Right lobe of liver (tissue), 6 donors: ENCODE measurements at places on chromosomes 5 and 9. TPM values are rescaled to one million over a fixed set of nuclear protein-coding genes. Genes with fewer than 3 reads are reported as not detected.

The ARSI gene
- total RNA-seq: 0.42 TPM

DNA sequence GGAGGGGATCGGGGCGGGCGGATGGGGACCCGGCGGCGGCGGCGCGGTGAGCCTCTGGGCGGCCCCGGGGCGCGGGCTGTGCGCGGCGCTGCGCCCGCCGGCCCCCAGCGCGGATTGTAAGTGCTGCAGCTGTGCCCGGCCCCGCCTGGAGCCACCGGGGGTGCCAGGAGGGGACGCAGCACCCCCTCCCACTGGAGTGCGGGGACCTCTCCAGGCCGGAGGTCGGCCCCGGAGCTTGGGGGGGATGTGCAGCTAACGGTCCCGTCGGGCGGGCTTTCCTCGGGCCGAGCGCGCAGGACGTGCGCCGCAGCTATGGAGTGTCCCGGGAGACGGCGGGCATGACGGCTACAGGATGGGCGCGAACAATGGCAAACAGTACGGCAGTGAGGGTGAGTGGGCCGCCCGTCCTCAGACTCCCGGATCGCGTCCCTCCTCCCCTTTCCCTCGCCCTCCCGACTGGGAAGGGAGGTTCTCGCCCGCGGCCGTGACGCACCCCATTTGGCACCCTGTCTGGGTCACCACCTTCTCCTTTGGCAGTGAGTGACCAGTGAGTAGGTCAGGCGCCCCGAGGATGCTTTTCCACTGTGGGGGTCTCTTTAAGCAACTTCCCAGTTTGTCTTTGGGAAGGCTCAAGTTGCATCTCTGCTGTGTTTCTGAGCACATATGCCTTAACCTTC is 483 bp downstream of the FBXL7 start:
- DNase-seq: peak; percentile 34

DNA sequence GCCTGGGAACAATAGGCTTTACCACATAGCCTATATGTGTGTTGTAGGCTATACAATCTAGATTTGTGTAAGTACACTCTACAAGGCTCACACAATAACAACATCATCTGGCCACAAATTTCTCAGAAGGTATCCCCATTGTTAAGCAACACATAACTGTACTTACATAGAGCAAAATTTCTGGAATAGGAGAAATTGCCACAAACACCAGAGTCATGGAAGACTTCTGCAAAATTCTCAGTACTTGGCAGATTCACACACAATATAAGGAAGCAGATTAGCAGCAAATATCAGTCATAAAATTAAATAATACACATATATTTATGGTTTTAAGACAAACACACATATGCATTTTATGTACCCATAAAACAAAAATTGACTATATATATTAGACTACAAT is 16.4 kb downstream of the GNAQ start:
- DNase-seq: no peak

GRCh38 chr5:59790376-59790775 is 103.2 kb downstream of the PDE4D start:
- DNase-seq: no peak

- DNase-seq: no peak
These were observed 8.3 kb downstream of the ATOX1 start for GRCh38 chr5:151750121-151750520.

- no peak for DNase-seq
These were observed 31.7 kb upstream of the IRX2 start for GRCh38 chr5:2783223-2783622.

The SEMA6A gene
- total RNA-seq: 7.3 TPM

The ABO gene
- total RNA-seq: 0.29 TPM

GRCh38 chr9:83920469-83920926 is 734 bp downstream of the KIF27 start:
- DNase-seq: peak; percentile 57

The HEMGN gene
- not detected for total RNA-seq

The CCNO gene
- not detected for total RNA-seq

DNA sequence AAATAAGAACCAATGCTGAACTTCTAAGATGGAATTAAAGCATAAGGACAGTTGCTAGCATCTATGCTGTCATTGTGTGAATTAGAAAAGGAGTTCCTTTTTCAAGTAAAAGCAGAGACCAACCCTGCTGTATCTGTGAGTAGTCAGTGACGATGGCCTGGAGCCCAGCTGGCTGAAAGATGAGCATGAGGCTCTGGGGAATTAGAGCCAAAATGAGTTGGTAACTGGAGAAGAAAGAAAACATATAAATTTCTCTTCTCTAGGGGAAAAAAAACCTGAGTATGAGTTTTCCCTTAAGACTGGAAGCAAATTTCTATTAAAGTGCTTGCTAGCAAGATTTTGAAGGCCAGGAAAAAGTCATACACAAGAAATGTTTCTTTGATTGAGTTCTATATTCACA is 1.6 kb upstream of the SPZ1 start:
- no peak for DNase-seq

DNA sequence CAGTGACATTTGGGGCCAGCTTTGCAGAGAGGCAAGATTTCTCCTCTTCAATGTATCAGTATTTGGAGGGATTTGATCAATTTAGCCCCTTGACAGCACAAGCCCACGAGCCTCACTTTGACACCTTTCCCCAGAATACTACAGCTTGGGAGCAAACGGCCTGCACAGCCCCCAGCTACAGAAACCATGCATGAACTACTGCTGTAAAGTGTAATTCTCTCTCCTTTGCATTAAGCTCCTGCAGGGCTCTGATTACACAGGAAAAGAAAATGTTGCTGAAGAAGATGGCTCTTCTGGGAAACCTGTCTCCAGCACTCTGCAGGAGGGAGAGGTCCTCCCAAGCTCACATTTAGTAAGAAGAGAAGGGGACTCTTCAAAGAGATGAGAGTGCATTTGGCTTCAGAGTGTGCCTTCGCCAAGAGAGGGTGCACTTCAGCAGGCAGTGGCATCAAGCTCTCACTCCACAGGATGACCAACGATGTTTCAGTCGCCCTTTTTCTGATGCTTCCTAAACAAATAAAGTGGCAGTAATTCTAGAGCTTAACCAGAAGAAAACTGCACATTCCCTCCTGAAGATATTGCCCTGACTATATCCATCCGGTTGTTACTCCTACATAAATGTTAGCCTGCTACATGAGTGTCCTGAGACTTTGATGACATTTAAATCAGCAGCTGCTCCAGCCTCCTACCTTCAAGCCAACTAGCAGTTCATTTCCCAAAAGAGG is 272.2 kb downstream of the AUH start:
- DNase-seq: no peak

DNA sequence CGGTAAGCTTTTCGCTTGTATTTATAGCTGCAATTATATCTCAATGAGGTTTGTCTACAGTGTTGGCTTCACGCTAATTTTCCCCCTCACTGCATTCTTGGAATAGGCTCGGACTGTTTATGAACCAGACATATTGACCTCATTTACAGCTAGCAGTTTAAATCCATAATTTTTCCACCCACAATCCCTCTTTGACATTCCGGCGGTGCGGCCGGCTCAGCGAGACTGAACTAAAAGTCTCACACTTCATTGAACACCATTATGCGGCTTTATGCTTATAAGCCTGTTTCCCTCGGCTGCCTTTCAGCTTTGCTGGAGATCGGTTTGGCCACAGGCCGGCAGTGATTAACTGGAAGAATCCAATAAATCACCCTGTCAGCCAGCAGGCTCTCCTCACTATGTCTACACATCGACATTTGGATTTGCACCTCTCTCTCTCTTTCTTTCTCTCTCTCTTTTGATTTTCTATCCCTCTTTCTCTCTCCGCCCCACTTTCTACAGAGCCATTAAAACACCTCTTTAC is 315.0 kb upstream of the TLE4 start:
- no peak for DNase-seq

The GBGT1 gene
- 1.6 TPM for total RNA-seq

- no peak for DNase-seq
These were observed 169.7 kb downstream of the DTWD2 start for GRCh38 chr5:118818604-118819003.

- no peak for DNase-seq
These were observed 5.0 kb downstream of the NUDT2 start for GRCh38 chr9:34334337-34334824.

DNA sequence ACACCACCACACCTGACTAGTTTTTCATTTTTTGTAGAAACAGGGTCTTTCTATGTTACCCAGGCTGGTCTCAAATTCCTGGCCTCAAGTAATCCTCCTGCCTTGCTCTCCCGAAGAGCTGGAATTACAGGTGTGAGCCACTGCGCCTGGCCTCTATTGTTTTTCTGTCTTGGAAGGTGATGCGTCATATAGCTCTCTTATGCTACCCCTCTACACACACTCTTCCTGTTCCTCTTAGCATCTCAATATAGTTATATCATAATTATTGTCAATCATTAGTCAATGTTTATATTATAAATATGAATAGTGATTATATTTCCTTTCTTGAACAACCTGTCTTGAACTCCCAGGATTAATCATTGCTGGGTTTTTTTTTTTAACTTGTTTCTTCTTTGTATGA is 7.3 kb downstream of the PKD2L2 start:
- DNase-seq: no peak

The COL15A1 gene
- 0.12 TPM for total RNA-seq

The CDH9 gene
- not detected for total RNA-seq

The IRX1 gene
- total RNA-seq: not detected

The ACSL6 gene
- total RNA-seq: 5.3 TPM

The DPYSL3 gene
- 2.6 TPM for total RNA-seq

GRCh38 chr9:124132671-124133147 is 121.1 kb downstream of the LHX2 start:
- DNase-seq: no peak

The DOCK2 gene
- 8.8 TPM for total RNA-seq

GRCh38 chr9:120327322-120327721 is 252.6 kb downstream of the CDK5RAP2 start:
- no peak for DNase-seq

- no peak for DNase-seq
These were observed 246.9 kb downstream of the ZSWIM6 start for GRCh38 chr5:61578858-61579503.

The JMY gene
- total RNA-seq: 8.3 TPM

DNA sequence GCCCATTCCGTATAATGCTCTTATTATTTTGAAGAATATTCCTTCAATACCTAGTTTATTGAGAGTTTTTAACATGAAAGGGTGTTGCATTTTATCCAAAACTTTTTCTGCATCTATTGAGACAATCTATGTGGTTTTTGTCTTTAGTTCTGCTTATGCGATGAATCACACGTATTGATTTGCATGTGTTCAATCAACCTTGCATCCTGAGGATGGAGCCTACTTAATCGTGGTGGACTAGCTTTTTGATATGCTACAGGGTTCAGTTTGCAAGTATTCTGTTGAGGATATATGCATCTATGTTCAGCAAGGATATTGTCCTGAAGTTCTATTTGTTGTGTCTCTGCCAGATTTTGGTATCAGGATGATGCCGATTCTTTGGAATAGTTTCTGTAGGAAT is 1070.3 kb upstream of the CDH18 start:
- DNase-seq: no peak

The PCDHGB5 gene
- total RNA-seq: 3.8 TPM

- DNase-seq: no peak
These were observed 156.6 kb upstream of the IRX2 start for GRCh38 chr5:2908086-2908485.

DNA sequence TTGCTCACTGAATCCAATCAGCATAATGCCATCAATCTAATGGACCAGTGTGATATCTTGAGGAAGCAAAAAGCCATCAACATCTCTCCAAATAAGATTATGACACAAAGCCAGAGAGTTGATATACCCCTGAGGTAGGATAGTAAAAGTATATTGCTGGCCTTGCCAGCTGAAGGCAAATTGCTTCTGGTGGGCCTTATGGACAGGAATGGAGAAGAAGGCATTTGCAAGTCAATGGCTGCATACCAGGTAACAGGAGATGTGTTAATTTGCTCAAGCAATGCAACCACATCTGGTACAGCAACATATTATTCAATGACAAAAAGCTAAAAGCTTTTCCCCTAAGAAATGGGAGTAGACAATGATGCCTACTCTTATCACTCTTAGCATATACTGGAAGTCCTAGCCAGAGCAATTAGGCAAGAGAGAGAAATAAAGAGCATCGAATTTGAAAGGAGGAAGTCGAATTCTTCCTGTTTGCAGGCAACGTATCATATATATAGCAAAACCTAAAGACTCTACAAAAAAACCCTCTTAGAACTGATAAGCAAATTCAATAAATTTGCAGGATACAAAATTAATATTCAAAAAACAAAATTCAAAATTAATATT is 216.1 kb upstream of the RASA1 start:
- no peak for DNase-seq

- no peak for DNase-seq
These were observed 75.8 kb downstream of the ADCY2 start for GRCh38 chr5:7471710-7472109.

The ZNF454 gene
- total RNA-seq: not detected

DNA sequence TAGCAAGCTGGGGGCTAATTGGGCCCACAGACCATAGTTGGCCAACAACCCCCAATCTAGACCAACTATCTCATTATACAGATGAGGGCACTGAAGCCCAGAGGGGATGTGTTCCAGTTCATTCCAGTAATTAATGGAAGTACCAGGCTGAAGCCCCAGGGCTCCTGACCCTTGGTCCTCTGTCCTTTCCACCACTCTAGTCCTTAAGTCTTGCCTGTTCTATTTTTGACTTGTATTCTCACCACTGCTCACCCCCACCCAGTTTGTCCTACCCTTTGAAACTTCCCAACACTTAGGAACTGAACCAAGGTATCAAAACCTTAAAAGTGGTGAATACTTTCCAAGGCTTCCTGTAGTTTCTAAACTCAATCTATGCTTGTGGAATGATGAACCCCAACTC is 407.4 kb downstream of the ENC1 start:
- no peak for DNase-seq

The PNPLA7 gene
- total RNA-seq: 3.9 TPM

The NUTM2F gene
- total RNA-seq: not detected

- no peak for DNase-seq
These were observed 59.2 kb upstream of the PHF24 start for GRCh38 chr9:34898846-34899245.

DNA sequence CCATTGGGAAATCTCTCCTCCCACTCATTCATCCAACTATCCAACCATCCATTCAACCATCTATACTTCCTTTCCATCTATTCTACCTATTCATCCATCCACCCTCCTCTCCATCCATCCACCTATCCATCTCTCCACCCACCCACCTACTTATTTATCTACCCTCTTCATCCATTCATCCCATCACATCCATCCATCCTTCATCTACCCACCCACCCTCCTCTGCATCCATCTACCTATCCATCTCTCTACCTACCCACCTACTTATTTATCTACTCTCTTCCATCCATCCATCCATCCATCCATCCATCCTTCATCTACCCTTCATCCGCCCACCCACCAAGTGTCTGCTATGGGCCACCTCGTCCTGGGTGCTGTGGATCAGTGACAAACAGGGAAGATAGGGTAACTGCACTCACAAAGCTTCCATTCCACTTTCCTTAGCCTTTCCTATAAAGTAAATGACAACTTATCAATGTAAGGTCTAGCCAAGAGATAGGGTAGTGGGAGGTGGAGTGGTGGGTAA is 96.8 kb upstream of the PANK3 start:
- no peak for DNase-seq
